ENCODE measurements at places on chromosomes 16 and 17.

- no peak for DNase-seq
Measured at GRCh38 chr17:28142305-28142704, 99.8 kb downstream of the NLK start.

DNA sequence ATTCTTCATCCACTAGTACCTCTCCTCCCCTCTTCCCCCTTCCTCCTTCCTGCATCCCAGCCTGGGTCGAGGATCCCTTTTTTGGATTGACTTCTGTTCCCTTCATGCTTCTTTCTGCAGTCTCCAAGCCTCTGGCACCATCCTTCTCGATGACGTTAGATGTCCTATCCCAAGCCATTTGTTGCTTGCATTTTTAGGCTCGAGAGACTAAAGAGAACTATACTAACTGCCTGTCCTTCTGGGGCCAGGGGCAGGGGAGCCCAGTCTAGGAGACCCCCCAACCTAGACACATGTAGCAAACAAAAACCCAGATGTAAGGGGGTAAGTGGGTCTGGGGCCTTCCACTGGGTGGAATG lies 23.9 kb downstream of the UNK start:
- DNase-seq = no peak

GRCh38 chr17:29243792-29244191 lies 2.9 kb upstream of the CRYBA1 start:
- no peak for DNase-seq

DNA sequence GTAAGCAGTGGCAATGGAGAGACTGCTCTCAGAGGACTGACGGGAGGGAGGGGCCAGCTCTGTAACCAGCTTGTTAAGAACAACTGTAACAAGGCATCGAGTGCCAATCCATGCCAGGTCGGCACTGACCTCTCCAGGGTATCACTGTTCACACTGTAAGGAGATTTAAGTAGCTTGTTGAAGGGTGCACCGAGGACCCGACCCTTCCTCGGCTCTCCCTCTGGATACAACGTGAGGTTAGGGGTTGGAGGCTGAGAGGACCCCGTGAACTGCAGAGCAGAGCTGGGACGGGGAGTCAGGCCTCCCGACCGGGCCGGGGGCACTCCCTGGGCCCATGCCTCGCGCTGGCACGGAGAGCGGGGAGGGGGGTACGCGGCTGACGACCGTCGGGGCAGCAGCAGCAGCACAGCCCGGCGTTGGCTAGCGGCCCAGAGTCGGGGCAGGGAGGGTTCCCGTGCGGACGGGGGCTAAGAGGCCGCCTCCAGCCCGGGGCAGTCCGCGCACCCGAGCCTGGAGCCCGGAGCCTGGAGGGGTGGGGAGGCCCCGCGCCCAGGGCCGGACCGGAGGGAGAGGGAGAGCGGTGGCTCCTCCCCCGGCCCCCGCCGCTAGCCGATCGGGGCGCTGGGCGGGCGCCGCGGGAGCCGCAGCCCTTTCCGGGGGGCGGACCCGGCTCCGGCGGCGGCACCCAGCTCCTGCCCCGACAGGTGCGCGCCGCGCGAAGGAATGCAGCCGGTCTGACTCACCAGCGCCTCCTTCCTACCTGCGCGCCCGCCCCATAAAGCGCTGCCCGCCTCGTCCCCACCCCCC lies at the start of gene ITGB4:
Gene ITGB4 (plus strand): TSS at position 804 of the 807 bp plus-strand sequence. CDS start 3,245 bp downstream, outside the sequence.
- peak; percentile 12 for DNase-seq

- DNase-seq = peak; percentile 55
Measured at GRCh38 chr17:59746849-59747445, 39.5 kb downstream of the VMP1 start.

DNA sequence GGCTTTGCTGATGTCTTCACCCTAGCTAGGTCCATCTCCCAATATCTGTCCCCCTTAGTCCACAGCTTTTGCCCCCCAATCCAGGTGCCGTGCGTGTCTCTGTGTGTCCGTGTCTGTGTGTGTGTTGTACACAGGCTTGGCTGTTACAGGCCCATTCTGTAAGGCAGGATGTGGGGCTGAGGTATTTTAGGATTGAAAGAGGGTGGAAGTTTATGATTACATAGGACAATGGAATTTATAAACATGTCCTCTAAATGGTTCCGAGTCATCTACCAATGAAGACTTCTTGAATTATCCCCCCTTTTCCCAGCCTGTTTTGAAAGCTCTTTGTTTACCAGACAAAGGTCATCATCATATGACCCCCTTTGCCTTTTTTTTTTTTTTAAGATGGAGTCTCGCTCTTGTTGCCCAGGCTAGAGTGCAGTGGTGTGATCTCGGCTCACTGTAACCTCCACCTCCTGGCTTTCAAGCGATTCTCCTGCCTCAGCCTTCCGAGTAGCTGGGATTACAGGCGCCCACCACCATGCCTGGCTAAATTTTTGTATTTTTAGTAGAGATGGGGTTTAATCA lies 21.9 kb downstream of the ACE start:
- peak; percentile 68 for DNase-seq

DNA sequence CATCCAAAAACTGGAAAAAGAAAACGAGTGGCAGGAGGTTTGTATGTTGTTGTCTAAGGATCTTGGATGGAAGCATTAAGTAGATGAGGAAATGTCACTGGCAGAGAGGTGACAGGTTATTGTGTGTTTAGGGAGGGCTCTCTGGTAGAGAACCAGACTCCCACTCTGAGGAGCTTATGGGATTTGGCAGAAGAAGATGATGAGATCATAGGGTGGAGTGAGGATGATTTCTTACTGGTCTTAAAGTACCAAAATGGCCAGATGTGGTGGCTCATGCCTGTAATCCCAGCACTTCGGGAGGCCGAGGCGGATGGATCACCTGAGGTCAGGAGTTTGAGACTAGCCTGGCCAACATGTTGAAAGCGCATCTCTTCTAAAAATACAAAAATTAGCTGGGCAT lies 9.0 kb downstream of the WWOX start:
- no peak for DNase-seq

- DNase-seq = no peak
Measured at GRCh38 chr17:4994081-4994595, 3.2 kb downstream of the INCA1 start.

DNA sequence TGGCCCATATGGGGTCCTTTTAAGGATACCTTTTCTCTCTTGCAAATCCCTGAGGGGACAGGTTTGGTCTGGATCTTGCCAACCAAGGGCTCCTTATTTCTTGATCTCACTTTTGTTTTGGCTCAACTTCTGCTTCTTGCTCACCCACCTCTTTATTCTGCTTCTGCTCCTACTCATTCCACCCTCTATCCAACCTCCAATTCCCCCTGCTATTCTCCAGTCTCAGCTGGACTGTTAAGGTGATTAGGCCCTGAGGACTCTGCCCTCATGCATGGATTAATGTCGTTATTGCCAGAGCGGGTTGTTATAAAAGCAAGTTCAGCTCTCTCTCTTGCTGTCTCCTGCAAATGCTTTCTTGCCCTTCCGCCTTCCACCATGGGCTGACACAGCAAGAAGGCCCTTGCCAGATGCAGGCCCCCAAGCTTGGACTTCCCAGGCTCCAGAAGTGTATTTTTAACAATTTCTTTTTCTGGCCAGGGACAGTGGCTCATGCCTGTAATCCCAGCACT lies 29.8 kb downstream of the LAT start:
- DNase-seq = no peak

GRCh38 chr17:57874434-57875289 lies 24.8 kb upstream of the MRPS23 start:
- DNase-seq = peak; percentile 89

GRCh38 chr17:42025191-42025579 lies 5.3 kb downstream of the NKIRAS2 start:
- DNase-seq = no peak

DNA sequence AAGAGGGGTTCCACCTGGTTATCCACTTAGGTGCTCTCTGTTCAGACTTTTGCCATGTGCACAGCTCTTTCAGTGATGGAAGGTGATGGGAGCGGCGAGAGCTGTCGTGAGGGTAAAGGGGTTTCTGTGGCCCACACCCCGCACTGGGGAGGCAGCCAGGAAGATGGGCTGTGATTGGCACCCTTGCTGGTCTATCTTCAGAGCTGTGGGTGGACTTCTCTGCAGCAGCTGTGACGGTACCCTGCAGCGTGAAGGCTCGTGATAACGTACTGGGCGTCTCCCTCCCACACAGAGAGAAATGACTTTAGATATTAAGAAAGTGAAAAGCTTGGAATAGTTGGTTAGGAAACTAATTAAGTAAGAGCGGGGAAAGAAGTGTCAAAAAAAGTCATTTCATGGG lies 45.8 kb downstream of the MPRIP start:
- DNase-seq = no peak

GRCh38 chr17:34703533-34703932 lies 124.2 kb downstream of the TMEM132E start:
- peak; percentile 20 for DNase-seq

DNA sequence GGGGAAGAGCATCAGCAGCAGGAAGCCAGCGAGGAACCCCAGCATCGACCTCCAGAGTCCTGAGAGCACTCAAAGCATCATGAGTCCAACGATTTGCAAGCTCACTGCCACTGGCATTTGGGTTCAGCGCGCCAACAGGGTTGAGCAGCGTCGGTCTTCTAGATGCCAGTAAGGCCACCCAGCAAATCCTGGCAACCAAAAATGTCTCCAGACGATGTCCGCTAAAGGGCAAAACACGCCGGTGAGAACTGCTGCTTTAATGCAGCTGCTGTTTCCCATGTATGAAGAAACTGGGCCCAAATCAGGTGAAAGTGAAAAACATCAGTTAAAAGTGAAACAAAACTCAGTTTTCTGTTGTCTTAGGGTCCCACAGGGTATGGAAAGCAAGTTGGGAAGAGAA lies 70.2 kb downstream of the ANKRD11 start:
- no peak for DNase-seq

DNA sequence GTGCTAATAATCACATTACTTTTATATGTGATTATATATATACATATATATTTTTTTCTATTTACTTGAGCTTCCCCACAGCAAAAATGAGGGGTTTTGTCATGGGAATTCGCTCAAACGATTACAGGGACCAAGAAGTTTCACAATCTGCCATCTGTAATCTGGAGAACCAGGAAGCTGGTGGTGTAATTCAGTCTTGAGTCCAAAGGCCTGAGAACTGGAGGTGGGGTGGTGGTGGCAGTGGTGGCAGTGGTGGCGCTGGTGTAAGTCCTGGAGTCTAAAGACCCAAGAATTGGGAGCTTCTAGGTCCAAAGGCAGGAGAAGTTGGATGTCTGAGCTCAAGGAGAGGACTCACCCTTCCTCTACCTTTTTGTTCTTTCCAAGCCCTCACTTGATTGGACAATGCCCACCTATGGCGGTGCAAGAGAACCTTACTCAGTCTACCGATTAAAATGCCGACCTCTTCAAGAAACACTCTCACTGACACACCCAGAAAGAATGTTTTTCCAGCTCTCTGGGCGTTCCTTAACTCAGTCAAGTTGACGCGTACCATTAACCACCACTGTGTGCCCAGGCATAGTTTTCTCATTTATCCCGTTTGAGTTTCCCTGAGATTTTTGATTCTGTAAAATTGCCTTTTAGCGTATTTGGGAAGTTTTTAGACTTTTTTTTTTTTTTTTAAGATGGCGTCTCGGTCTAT lies 31.9 kb downstream of the POLR2A start:
- DNase-seq = no peak

GRCh38 chr16:55901566-55902217 lies 26.5 kb upstream of the CES5A start:
- DNase-seq = no peak

- DNase-seq = no peak
Measured at GRCh38 chr17:48627118-48627597, 1.0 kb upstream of the HOXB9 start.

DNA sequence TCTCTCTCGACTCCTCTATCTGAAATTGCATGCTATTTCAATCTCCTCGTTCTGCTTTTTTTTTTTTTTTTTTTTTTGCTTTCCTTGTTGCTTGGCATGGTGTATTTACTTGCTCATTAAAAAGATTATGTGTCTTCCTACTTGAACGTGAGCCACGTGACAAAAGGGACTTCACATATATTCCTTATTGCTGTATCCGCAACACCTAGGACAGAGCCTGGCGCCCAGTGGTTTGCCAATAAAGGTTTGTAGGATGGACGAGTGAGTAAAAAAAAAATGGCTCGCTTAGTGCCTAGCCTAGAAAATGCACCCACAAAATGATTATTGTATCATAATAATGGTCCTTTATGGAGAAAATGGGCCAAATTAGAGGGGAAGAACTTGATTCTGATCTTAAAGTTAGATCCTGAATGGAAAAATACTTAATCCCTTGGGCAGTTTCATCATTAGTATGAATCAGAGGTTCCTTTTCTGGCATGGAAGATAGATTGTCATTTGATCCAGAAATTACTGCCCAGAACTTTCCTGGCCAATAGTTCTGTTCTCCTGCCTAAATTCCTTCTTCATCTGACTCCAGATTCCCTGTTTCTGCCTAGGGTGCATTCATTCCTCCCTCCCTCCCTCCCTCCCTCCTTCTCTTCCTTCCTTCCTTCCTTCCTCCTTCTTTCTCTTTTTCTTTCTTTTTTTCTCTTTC lies 13.6 kb upstream of the TMEM220 start:
- peak; percentile 74 for DNase-seq

DNA sequence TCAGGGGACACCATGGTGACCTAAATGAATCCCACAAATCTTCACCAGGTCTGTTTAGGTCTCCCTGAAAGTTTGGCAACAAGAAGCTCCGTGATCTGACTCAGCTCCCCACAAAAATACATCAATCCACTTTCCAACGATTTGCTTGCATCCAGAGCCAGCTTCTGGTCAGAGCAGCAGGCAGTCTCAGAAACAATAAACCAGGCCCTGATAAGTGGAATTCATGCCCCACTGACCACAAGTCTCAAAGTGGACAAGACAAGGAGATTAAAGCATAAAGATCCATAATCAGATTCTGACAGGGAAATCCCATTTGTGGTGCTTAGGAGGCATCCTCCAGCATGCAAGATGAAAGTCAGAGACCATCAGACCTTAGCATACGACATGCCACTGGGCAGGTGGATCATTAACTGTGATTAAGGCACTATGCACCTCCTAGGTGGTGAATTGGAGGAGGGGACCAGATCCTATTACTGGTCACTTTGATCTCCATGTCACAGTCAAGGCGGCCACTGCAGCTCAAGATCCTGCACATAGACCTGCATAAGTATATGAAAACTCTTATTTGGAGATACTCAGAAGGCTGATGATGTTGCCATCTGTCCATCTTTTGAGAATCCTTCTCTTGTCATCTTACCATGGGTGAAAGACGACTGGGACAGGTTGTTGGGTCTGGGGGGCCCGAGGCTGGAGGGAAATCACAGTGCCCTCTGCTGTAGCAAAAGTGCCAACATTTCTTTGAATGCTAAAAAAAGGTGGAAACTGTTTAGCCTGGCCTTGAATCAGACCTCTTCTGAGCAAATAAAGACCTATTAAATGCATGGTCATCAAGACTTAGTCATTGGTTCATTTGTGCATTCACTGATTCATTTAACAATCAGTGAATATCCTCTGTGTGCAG lies 309.2 kb upstream of the CCL2 start:
- no peak for DNase-seq

- DNase-seq = no peak
Measured at GRCh38 chr16:3645504-3646347, 8.8 kb upstream of the DNASE1 start.

GRCh38 chr16:89764711-89765201 lies 43.4 kb downstream of the ZNF276 start:
- no peak for DNase-seq

GRCh38 chr16:57071831-57072582 lies 20.4 kb upstream of the CPNE2 start:
- peak; percentile 53 for DNase-seq
